Activated T-cell treated with anti-CD3 and anti-CD28 coated beads, Interleukin-2, amount 50 U/mL, for 1 hour (primary cell): ENCODE measurements at places on chromosomes 7 and 10.

DNA sequence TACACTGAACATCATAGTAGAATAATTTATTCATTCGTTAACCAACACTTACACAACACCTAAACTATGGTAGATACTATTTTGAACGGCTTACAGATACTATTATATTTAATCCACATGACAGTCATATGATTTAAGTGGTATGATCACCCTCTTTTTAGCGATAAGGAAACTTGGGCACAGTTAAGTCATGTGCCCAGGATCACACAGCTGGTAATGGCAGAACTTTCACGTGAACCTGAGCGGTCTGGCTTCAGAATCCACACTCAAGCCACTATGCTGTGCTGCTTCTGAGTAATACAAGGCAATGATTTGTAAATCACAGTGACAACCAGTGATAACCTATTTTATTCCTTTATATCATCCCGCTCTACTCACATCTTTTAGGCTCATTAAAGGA lies 99.1 kb downstream of the CELF2 start:
- no peak for DNase-seq

DNA sequence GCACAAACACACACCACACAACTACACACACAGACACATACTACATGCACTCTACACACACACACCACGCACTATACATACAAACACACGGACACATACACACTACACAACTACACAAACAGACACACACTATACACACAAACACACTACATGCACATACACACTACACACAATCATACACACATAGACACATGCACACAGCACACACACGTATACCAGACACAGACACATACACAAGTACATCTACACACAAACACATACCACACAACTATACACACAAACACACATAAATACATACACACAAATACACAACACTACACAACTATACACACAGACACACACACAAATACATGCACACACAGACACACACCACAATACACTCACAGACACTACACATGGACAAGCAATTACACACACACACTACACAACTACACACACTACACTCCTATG lies 4.6 kb downstream of the GPR15LG start:
- no peak for DNase-seq

DNA sequence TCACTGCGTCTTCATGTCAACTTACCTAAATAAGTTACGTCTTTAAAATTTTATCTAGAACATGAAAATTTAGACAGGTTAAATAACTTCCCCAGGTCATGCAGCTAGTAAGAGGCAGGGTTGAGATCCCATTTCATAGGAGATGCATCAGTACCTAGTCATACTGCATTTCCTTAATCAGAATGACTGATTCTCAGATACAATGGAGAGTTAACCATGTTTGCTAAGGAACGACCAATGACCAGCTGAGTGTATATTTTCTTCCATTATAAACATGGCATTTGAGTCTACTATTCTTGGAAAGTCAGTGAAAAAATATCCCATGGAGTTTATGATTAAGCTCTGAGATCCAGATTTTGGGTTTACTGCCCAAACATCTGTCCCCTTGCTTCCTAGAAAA lies 39.6 kb downstream of the ENTPD1 start:
- no peak for DNase-seq

DNA sequence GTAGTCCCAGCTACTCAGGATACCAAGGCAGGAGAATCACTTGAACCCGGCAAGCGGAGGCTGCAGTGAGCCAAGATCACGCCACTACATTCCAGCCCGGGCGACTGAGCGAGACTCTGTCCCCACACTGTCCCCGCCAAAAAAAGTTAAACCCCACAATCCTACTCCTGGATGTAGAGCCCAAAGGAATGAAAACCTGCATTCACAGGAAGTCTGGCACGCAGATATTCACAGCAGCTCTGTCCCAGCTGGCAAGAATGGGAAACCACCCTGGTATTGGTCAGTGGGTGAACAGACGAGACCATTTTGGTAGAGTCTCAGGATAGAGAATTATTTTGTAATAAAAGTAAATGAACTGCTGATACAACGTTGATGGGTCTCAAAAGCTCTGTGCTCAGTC lies 225.2 kb downstream of the MAD1L1 start:
- peak; percentile 6 for DNase-seq

DNA sequence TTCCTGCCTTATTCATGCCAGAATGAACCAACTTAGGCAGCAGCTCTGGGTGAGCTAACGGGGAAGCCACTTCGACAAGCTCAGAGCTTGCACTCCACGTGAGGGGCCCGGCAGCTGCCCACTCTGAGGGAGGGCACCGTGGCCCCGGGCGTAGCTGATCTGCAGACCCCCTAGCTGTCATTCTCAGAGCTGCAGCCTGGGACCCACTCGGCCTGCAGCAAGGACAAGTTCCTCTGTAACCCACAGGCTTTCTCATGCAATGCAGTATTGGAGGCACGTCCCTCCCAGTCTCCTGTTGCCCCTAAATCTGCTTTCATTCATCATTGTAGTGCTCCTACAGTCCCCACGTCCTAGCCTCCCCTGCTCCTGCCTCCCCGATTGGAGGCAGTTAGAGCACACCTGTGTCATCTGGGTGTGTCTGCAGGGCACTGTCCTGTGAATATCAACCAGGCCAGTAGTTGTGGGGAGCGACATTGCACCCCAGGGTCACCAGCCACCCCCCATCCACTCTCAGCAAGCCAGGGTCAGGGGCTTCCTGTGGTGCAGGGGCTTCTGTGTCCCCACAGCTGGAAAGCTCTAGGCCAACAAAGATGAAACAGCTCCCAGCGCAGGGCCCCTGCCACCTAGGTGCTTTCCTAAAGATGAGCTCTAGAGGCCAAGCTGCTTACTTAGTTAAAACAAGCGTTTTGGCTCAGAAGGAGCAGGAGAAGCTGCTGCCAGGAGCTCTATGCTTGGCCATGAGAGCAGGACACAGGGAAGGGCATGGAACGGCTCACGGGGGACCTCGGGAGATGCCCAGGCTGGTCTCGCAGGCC lies 333.6 kb downstream of the ADARB2 start:
- DNase-seq, result no peak

GRCh38 chr7:55087521-55087961 lies 68.7 kb downstream of the EGFR start:
- no peak for DNase-seq

DNA sequence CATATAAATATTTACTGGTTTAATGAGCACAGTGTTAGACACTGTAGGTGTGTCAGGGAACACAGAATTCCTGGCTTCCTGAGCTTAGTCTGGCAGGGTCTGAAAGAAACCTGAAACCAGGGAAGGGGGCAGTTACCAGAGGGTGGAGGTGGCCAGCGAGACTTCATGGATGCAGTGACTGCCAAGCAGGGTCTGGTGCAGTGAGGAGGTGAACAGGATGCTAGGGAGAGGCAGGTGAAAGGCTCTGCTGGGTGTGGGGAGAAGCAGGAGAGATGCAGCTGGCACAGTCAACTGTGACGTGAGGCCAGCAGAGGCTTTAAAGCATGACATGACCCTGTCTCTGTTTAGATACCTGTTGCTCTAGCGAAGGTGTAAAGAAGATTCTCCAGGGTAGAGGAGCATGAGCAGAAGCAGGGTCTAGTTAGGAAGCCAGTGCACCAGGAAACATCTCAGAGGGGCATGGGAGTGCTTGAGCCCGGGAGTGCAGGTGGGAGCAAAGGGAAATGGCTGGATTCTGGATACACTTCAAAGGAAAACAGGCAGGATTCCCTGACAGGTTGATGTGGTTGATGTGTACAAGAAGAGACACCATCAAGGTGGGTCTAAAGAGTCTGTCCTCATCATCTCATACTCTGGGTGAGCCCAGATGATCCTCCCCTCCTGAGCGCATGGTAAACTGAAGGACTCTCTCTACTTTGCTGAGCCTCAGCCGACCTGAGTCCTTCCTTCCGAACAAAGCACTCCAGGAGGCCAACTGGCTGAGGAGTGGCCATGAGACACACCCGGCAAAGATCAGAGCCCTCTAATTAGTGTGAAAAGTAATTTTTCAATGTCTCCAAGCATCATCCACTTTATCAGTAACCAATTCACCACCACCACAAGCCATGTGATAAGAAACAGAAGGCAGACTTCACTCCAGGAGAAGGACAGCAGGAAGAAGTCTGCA lies 186.8 kb downstream of the COBL start:
- DNase-seq, result no peak

GRCh38 chr7:80189638-80190037 lies 55.0 kb downstream of the GNAI1 start:
- no peak for DNase-seq

- no peak for DNase-seq
Observed at GRCh38 chr7:64793106-64793755, 997 bp upstream of the ZNF138 start.

GRCh38 chr7:68288144-68288593 lies 1291.5 kb downstream of the TYW1 start:
- no peak for DNase-seq

GRCh38 chr10:99522470-99523250 lies 10.1 kb upstream of the NKX2-3 start:
- DNase-seq, result no peak

- DNase-seq, result no peak
Observed at GRCh38 chr7:110157631-110158362, 933.1 kb upstream of the LRRN3 start.

DNA sequence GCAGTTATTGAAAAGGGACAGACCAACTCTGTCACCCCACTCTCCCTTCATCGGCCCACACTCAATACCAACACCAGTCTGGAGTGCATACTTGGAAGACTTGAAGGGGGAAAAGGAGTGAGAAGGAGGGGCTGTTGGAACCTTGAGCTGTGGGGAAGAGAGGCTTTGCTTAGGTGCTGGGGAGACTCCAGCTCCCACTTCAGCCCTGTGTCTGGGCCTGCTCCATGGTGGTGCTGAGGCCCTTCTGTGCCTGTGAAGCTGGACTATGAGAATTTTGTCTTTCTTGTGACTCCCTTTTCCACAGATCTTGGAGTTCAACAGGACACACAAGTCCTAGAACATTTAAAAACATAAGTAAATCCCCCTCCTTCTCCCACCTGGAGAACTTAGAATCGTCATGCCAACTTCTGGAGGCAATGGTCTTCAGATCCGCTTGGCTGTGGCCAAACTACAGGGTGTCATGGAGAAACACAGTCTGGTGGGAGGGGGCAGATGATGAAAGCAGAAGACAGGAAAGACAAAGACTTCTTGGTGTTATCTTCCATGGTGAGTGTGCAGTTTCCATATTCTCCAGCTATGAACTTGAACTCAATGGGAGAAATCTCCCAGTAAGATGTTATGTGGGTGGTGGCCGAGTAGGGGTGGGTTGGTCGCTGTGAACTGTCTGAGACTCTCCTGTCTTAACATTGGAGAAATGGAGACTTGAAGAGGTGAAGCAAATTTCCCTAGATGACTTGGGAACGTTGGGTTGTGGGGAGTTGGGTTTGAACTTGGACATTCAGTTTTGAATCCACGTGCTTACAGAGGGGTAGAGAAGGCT lies 18.4 kb upstream of the GIMAP8 start:
- no peak for DNase-seq

GRCh38 chr7:102258073-102258748 lies 28.5 kb upstream of the SH2B2 start:
- no peak for DNase-seq

DNA sequence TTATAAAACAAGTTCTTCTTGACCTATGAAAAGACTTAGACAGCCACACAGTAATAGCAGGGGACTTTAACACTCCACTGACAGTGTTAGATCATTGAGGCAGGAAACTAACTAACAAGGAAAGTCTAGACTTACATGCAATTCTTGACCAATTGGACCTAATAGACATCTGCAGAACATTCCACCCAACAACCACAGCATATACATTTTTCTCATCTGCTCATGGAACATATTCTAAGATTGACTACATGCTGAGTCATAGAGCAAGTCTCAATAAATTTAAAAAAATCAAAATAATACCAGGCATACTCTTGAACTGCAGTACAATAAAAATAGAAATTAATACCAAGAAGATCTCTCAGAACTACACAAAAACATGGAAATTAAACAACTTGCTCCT lies 219.5 kb upstream of the HPS1 start:
- no peak for DNase-seq

DNA sequence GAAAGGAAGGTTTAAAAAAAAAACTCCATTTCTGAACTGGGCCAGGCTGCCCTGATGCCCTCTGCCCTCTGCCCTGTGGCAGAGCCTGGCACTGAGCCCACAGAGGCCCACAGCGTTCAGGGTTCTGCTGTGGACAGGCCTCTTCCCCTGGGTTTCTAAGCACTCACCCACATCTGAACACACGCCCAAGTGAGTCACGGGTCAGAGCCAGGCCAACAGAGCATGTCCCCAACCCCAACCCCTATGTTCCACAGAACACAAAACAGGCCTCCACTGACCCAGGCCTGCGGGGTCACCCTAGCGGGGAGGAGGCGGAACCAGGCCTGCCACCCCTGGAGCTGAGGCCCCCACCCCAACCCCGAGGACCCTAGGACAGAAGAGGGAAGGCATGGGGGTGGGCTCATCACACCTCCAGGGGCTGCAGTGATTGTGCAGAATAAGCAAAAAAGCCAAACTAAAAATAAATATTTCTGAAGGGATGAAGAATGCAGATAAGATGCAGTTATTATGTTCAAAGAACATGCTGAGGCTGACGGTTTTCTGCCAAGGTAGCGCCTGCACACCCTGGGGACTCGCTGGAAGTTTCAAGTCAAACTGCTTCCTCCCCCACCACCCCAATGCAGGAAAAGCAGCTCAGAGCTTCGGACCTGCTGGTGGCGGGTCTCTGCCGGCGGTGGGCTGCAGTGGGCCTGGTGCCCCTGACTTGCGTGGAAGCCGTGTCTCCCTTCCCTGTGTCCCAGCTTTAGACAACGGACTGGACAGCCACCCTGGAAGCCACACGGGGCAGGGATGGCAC lies 5.4 kb downstream of the WDR86 start:
- no peak for DNase-seq

DNA sequence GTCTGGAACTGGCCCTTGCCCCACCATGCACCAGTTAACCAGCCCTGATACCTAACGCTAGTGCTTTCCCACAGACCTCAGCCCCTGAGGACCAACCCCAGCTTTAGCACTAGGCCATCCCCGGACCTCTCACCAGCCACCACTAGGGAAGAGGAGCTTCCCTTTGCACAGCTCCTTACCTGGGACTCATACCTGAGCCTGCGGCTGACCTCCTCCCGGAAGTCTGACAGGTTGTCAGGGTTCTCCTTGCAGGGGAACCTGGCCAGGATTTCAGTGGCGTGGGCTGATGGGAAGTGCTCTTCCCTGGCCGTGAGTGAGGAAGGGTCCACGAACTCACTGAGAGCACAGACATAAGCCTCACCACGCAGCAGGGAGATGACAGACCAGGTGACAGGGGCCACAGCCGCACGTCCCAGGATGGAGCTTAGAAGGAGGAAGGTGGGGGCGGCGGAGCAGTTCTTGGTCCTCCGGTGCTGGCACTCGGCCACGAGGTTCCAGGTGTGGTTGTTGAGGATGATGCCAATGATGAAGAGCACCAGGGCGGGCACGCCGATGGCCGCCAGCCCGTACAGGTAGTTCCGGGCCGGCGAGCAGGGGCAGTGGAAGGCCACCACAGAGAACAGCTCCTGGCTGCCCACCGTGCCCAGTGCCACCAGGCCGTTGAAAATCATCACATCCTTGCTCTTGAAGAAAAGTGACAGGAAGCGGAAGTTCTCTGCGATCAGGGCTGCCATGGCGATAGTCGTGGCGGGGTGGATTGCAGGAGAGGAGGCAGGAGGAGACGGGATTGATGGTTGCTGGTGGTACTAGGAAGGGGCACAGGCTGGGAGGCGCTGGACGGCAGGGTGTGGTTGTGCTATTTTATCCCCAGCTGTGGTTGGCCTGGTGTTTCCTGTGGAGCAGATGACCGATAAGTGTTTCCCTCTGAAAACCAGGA lies 2.7 kb downstream of the CALHM2 start:
- DNase-seq, result no peak
